ENCODE measurements at places on chromosomes 2 and 18.

DNA sequence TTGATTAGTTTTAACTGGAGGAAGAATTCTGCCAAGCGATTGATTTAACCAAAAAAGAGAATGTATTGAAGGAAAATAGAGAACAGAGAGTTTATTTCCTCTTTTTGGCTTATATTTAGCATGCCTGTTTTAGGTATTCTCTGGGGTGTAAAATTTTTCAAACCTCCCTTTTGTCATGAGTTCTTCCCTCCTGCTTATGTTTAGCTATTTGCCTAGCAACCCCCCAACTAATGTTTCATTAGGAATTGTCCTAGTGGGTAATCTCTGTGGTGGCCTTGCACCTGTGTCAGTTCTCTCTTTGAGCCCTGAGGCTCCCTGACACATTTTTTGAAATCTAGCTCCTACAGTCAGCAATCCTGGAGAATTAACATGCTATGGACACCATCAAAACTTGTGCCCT, 12.5 kb upstream of the REG1B start:
- no peak for DNase-seq

DNA sequence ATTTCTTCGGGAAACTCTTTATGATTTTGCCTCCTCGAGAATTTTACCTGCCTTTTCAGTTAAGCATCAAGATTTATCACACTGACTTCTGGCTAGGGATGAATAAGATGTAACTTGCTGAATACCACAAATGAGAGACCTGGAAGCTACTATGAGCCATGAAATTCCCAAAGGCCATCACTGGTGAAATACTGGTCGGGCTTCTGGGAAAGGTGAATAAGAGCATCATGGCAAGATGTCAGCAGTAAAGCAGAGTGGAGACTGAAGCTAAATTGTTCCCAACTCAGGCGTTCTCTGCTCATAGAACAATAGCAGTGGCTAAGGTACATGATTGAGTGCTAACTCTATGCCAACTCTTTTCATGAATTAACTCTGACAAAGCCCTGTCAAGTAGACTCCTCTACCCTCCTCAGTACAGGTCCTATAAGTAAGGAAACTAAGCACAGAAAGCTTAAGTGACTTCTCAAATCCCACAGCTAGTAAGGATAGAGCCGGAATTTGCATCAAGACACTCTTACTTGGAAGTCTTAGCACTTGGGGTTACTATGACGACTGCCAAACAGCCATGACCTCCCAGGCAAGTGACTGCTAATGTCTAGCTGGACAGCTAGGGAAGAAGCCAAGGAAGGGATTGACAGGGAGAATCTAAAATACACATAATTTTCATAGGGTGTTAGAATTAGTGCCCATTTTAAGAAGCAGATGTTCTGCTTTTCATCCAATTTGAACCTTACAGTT, 22.7 kb upstream of the DSC3 start:
- no peak for DNase-seq

GRCh38 chr18:27750014-27750413, 426.9 kb downstream of the CDH2 start:
- DNase-seq, result no peak

DNA sequence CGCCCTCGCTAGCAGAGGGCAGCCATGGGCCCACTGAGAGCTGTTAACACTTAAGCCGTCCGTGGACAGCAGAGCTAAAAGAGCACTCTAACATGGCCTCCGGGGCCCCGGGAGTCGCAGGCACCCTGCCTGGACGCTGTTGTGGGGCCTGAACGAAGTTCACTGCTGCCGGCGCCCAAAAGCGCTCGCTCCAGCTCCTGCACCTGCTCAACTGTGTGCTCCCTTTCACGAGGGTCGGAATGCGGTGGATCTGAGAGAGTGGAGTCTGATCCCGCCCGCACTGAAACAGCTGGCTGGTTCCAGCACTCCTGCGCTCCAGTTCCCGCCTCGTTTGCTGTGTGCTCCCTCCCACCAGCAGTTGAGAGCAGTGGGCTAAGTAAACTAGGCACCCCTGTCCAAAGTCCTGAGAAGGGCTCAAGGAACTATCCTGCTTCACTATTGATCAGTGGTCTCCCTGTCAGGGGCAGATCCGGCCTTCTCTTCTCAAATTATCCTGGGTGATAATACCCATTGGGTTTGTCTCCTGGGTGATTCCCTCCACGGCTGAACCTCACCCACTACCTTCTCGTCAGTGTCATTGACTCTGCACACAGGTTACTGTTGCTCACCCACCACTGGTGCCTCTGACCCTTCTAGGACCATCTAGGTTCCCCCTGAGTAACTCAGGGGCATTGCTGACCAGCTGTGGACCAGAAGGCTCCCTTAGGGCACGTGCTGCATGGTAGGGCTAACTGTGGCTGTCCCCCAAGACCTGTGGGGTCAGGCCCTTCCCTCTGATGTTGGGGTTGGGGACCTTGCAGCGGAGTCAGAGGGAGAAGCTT, 23.5 kb downstream of the B3GNT7 start:
- no peak for DNase-seq

DNA sequence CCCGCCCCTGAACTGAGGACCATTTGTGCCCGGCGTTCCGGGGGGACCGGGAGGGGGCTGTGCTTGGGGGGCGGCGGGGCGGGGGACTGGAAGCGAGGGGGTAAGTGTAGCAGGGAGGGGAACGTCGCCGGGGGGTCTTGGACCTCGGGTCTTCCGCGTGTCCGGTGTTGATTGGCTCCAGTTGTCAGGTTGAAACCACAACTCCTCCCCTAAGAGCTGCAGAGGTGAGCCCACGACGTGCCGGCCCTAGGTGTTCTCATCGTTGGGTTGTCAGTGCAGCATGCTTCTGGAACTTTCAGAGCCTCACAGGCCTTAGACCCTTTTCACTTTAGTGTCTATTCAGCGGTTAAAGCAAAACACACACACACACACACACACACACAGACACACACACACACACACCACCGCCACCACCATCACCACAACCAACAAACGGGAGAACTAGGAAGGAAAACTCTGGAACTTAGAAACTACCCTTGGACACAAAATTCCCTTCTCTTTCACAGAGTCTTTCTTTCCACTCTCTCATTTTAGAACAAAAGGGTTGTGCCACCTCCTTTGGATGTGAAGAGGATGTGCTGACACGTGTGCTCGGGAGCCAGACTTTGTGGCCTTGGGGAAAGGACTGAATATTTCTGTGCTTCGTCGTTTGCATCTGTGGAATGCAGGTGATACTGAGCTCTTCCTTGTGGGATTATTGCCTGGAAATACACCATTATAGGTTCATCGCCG, 6.7 kb upstream of the DLX2 start:
- DNase-seq, result no peak

GRCh38 chr18:42549596-42549995, 565.9 kb downstream of the RIT2 start:
- no peak for DNase-seq

DNA sequence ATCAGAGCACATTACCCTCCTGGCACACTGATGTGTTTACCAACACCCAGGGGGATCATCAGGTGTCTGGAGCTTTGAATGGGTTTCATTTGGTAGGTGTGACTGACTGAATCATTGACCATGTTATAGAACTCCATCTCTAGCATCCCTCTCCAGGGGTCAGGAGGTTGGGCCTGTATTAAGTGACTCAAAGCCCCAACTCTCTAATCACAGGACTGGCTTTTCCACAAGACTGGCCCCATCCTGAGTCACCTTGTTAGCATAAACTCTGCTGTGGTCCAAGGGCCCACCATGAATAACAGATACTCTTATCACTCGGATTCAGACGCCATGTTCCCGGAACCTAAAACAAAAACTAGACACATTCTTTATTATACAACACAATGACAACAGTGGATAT, 125.9 kb upstream of the NDUFV2 start:
- no peak for DNase-seq

DNA sequence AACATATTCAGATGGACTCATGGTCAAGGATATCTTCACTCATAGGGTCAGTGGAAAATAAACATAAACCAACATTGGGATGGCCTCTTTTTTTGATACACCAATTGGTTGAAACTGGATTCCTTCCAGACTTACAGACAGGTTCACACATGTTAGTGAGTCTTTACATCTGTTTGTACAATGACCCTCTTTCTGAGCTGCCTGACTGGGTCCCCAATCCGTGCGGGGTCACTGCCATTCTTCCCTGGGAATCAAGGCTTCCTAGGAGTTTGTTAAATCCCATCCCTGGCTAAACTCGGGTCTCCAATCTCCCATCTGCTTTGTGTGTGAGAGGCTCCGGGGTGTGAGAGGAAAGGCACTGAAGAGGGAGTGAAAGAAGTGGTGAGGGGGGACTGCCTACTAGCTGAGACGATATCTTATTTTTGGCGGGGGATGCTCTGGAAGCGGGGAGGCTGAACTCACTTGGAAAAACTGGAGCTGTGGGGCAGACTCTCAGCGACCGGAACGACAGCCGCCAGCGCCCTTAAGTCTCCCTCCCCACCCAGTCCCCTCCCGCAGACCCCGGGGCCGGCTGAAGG, 487 bp downstream of the STARD6 start:
- DNase-seq, result no peak

All from stimulated activated CD8-positive, alpha-beta memory T cell treated with anti-CD3 and anti-CD28 coated beads, Interleukin-2, amount 100 ng/mL, for 48 hours (primary cell).